ENCODE measurements at places on chromosomes 5 and 9. TPM values are rescaled to one million over a fixed set of nuclear protein-coding genes. Genes with fewer than 3 reads are reported as not detected.

SEMA6A gene
- total RNA-seq: 0.11 TPM

SV2C gene
- 0.08 TPM for total RNA-seq

TAF11L5 gene
- not detected for total RNA-seq

GPR150 gene
- 0.47 TPM for total RNA-seq

PPIC gene
- 28.3 TPM for total RNA-seq

FIBCD1 gene
- 1.1 TPM for total RNA-seq

FOXE1 gene
- 16.9 TPM for total RNA-seq
